Suprapubic skin (tissue), 4 donors: ENCODE measurements at places on chromosomes 6 and 20.

DNA sequence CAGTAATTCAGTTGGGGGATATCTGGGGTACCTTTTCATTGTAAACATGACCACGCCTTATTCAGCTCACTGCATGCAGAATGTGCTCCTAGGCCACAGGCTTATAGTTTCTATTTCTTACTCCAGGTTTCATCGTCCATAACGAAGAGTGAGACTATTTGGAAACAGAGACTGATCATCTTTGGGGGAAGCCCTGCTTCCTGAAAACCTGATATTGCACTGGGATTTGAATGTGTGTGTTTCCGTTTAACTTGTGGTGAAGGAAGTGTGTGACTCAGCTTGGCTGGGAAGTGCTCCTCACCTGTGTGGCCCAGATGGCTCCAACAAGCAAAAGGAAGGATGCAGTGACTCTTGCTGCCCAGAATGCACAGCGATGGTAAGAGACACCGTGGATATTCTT lies 19.6 kb upstream of the LTV1 start:
- no peak for DNase-seq

- DNase-seq, result peak; percentile 84
These were observed 930 bp downstream of the THBD start for GRCh38 chr20:23048283-23049200.

DNA sequence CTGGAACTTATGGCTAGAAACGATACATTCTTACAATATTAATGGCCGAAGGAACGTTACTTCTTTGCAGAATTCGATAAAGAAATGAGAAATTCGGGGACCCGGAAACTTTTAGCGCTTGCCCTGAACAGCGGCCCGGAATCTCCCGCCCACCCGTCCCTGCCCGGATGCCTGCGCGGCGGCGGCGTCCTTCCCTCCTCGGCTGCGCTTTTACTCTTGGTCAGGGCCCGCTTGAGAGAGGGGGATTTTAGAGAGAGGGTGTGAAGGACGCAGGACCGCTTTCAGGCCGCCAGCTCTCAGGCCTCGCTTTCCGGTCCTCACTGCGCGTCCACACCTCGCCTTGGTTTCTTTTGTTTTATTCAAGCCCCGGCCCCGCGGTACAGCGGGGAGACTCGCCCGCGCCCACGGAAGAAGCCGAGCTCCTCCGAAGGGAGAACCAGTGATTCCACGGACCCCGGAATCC lies 243.7 kb downstream of the ARID1B start:
- no peak for DNase-seq

- no peak for DNase-seq
These were observed 1.6 kb downstream of the BFSP1 start for GRCh38 chr20:17529586-17529985.

GRCh38 chr6:53358440-53359094 lies 9.8 kb upstream of the ELOVL5 start:
- DNase-seq, result no peak

DNA sequence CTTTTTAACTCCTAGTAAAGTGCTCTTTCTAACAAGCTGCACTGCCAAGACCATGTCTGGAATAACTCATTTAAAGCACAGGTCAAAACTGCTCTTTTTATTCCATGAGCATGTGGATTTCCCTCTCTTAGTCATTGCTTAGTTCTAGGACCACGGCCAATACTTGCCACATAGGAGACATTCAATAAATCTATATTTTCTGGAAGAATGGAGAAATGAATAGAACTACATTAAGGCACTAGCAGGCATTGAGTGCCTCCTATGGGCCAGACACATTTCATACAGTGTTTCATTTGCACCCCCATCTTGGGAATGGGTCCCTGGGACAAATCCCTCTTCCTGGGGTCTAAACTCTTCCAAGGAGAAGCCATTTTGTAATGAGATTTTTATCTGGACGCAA lies 552.8 kb upstream of the CITED2 start:
- DNase-seq, result no peak

DNA sequence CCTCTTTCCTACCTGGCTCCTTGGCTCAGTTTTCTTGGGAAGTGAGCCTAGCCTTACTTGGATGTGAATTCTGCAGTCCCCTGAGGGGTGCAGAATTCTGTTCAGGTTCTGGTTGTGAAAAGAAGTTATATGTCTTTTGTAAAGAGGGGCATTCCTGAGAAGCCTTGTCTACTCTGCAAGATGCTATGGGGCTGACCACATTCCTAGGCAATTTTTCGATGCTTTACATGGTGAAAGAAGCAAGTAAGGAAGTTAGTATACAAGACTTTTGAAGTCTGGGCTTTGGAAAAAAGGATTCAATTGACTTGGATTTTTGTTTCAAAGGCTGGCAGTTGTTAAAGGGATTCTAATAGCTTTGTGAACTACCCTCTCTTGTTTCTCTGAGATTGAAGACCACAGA lies 167.9 kb upstream of the STMND1 start:
- DNase-seq, result no peak

GRCh38 chr6:12278915-12279314 lies 11.2 kb upstream of the EDN1 start:
- DNase-seq, result no peak

- DNase-seq, result no peak
These were observed 104.9 kb downstream of the TULP4 start for GRCh38 chr6:158416883-158417759.

- no peak for DNase-seq
These were observed 72.4 kb upstream of the LAMP5 start for GRCh38 chr20:9441948-9442347.

- no peak for DNase-seq
These were observed 46.3 kb downstream of the RCAN2 start for GRCh38 chr6:46444772-46445454.

GRCh38 chr6:158543606-158544185 lies 16.2 kb upstream of the TMEM181 start:
- no peak for DNase-seq

DNA sequence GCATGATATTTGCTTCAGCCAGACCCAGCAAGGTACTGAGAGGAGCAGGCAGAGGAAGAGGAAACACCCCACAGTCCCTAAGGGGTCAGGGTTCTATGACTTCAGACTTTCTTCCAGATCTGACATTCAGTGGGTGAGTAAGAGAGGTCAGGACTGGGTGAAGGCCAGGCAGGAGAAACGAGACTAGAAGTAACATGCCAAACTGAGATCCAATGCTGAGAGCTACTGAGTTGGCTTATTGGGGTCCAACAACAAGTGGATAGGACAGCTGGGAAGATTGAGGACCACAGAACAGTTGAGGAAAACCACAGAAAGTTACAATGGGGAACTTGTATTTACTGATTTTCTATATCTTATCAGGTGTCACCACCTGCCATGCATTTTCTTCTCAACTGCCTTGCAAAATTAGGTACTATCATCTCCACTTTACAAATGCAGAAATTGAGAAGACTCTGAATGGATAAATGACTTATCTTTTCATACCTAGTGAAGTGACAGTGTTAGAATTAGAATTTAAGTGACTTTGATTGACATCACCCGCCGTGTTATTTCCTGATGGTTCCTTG lies 43.8 kb upstream of the HIVEP1 start:
- no peak for DNase-seq

- no peak for DNase-seq
These were observed 47.5 kb upstream of the CRISP1 start for GRCh38 chr6:49913636-49914375.
